ENCODE measurements at places on chromosomes 6 and 20.

DNA sequence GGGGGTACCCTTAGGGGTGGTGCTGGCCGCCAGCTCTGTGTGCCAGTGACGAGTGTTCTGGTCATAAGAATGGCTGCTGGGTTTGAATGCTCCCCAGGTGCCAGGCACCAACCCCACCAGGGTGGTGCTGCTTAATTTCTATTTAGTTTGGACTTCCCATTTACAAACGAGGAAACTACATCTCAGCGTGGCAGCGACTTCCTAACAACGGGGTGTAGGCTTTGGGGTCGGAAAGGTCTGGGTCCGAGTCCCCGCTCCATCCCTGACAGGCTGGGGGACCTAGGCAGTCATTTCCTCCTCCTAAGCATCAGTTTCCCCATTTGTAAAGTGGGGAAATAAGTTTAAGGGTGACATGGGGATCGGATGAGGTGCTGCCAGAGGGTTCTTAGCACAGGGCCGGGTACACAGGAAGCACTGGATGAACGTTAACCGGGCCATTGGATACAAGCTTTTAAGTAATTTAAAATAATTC lies 30.3 kb downstream of the CEBPB start:
- DNase-seq, result no peak

- DNase-seq, result no peak
Observed at GRCh38 chr6:164097551-164098398, 683.3 kb downstream of the QKI start.

DNA sequence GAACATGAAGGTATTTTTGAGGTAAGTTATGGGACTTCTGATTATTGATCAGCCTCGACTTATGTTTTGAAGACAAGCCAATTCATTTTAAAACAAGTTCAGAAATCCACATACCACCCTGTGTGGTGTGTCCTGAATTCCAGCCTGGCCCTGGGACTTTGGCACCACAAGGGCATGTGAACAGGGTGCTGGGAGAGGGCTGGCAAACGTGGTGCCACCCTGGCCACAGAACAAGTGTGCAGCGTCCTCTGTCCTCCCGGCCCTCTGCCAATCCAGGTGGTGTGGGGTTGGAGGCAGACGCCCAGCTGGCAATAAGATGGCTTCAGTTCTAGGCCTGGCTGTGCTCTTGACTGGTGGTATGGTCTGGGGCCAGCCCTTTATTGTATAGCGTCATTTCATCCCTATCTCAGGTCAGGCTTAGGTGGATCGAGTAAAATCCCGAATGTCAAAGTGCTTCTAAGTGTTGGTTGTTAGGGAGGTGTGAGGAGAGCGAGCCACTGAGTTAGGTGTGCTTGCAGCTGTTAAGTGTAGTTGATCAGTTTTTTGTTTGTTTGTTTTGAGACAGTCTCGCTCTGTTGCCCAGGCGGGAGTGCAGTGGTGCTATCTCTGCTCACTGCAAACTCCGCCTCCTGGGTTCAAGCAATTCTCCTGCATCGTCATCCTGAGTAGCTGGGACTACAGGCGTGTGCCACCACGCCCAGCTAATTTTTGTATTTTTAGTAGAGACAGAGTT lies 84.2 kb downstream of the RNF144B start:
- no peak for DNase-seq

GRCh38 chr20:53711333-53712211 lies 117.9 kb upstream of the ZNF217 start:
- DNase-seq, result no peak

GRCh38 chr20:33948480-33948879 lies 45.2 kb upstream of the RALY start:
- DNase-seq, result no peak

- no peak for DNase-seq
Observed at GRCh38 chr6:166167258-166167731, 356 bp downstream of the TBXT start.

- peak; percentile 60 for DNase-seq
Observed at GRCh38 chr6:32972353-32973143, 4.2 kb downstream of the BRD2 start.

DNA sequence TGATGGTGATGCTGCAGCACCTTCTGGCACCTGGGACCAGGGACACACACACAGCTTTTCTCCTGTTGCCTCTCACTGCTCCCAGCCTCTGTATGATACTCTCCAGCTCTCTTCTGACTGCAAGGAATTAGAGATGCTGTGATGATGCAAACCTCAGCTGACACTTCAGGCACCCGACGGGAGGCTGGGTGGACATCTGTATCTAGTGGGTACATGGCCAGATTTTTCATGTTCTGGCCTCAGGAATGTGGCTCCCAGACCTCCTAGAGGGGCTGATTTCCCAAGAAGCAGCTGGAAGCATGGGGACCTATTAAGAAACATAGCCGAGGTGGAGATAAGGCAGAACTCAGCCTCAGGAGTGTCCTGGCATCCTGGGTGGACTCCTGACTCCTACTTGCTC lies 6.8 kb upstream of the EPB41L1 start:
- no peak for DNase-seq

DNA sequence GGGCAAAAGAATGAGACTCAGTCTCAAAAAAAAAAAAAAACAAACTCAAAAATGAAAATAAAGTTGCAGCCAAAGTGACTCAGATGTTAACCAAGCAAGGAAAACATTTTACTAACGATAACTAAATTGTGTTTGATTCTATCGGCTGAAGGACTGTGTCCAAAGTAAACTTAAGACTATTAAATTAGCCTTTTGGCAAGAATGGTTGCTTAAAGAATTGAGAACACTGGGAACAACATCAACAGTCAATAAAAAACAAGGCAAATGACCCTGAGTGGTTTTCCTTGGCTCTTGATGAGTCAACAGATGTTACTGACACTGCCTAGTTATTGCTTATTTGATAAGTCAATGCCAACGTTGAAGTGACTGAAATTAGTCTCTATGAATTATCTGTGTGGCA lies 36.7 kb downstream of the POU3F2 start:
- DNase-seq, result no peak

GRCh38 chr20:63142933-63143332 lies 73.0 kb downstream of the YTHDF1 start:
- no peak for DNase-seq

- DNase-seq, result peak; percentile 57
Observed at GRCh38 chr6:149084026-149084425, 233.5 kb upstream of the TAB2 start.

DNA sequence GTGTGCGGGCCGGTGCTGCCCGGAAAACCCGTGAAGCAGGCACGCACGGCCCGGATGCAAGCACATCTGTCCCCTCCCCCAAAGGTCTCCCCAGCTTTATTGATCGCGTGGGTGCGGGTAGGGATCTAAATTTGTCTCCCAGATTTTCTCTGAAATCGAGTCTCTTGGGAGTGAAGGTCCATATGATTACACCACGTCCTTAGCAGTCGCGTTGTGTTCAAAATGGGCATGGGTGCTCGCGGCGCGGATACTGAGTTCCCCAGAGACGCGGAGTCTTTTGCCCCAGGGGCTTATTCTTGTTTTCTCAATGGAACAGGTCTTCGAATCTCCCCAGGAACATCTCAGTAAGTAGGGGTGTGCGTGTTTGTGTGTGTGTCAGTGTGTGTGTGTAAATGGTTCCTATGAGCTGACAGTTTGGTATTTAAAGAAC lies 2.8 kb upstream of the ZNF292 start:
- no peak for DNase-seq

DNA sequence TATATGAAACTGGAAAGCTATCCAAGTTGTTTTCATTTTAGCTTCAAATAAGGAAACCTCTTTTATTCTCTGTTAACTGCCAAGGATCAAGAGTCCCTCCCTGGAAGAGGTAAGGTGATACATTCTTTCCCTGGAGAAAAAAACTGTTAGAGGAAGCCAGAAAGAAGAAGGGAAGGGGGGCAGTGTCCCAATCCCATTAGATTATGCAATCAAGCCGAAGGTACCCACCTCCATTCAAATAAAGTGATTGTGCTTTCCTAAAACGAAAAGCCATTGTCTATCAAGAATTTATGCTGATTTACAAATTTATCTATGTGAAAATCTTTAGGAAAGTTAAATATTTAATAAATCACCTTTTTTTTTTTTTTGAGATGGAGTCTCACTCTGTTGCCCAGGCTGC lies 9.5 kb upstream of the UQCC1 start:
- no peak for DNase-seq

- DNase-seq, result no peak
Observed at GRCh38 chr20:44810391-44811149, at the start of gene RIMS4. Gene RIMS4 (minus strand): TSS chr20:44810546. CDS start chr20:44810271, 275 bp downstream.

GRCh38 chr6:1087154-1087843 lies 224.6 kb upstream of the FOXQ1 start:
- no peak for DNase-seq

- DNase-seq, result peak; percentile 94
Observed at GRCh38 chr20:25407311-25408169, at the start of gene GINS1. Gene GINS1 (plus strand): TSS chr20:25407673. CDS start chr20:25407821, 148 bp downstream.

GRCh38 chr6:131331873-131332781 lies 196.9 kb downstream of the AKAP7 start:
- no peak for DNase-seq

DNA sequence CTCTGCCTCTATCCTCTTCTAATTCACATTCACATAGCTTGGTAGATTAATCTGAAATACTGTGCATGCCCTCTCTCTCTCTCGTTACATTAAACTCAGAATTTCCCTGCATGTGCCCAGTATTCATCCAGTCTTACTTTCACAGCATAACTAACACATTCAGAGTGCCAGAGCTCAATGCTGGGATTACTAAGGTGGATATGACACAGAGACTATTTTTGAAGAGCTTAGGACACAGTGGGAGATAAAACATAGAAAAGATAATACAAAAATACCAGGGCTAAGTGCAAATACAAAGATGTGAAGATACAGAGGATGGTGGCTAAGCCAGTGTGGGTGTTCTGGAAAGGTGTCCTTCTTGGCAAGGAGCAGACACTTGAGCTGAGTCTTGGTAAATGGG lies 6.3 kb downstream of the SYNE1 start:
- DNase-seq, result no peak

GRCh38 chr20:1619861-1620444 lies at the start of gene SIRPB1:
Gene SIRPB1 (minus strand): TSS chr20:1620009. CDS start chr20:1619944, 65 bp downstream.
- DNase-seq, result peak; percentile 61

DNA sequence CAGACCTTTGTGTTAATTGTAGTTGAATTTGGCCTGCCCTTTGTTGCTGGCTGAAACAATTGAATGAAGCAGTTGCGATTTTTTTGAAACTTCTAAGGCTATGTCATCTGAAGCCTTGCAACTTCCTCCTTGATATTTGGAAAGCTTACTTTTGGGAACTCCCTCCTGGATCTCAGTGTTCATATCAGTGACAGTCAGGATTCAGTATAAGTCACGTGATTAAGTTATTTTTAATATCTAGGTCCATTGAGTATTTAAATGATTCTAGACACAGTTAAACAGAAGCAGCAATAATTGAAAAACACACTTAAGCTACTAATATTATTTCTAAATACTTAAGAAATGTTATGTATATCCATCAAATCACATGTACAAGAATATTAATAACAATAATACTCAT lies 951.3 kb downstream of the GRIK2 start:
- DNase-seq, result no peak

DNA sequence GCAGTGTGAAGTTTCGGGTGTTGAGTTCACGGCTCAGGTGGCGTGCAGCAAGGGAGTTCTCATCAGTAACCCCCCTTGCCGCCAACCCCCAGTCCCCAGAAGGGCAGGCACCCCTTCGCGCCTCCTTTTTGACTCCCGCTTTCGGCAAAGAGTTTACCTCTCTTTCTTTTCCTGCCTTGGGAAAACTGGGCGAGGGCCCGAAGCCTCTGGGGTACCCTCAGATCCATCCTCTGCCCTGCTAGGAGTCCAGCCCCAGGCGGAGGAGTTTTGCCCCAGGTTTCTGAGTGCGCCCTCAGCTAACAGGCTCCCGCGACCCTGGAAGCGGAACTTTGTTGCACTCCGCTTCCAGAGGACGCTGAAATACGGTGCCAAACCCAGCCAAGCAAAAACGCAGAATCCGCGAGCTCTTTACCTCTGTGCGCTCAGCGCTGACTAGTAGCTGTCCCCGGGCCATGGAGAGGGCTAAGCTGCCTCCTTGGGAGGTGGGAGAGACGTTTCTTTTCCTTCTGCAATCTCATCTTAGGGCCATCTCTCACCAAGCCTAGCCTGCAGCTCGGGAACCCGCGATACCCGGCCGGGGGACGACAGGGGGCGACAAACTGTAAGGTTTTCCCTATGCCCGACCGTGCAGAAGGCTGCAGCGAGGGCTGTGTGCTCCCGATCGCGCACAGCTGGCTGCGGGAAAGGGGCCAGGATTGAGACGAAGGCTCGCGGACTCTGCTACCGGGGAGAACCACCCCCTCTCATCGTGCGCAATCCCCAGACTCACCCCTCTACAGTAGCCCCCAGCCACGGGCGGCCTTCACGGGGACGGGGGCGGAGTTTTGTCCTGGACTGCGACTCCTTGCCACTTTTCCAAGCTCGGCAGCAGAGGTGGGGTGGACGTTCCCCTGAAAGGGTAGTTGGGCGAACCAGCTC lies 2.7 kb upstream of the PAX1 start:
- DNase-seq, result peak; percentile 59
